ENCODE measurements at places on chromosomes 5 and 9.
A peak's percentile ranks its signal among the peaks of the same experiment; 100 is the strongest.

DNA sequence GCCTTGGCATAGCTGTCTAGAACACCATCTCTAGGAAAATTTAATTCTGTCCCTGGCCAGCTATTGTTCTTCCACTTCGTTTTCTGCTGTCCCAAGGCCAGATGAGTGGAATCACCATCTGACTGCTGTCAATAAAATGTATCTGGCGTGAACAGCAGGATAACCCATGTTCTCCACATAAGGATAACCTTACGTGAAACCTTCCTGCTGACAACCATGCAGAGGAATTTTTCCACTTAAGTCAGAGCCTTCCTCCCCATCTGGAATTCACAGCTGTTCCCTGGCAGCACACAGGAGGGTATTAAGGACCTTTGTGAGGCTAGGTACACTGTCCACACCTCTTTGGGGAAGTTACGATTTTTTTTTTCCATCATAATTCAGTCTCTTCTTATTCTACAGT lies 28.6 kb downstream of the RNF44 start:
- DNase-seq: no peak

- no peak for DNase-seq
Observed at GRCh38 chr9:111615928-111616327, 15.2 kb upstream of the DNAJC25 start.

GRCh38 chr5:957748-958485 lies 50.7 kb upstream of the NKD2 start:
- DNase-seq: no peak

DNA sequence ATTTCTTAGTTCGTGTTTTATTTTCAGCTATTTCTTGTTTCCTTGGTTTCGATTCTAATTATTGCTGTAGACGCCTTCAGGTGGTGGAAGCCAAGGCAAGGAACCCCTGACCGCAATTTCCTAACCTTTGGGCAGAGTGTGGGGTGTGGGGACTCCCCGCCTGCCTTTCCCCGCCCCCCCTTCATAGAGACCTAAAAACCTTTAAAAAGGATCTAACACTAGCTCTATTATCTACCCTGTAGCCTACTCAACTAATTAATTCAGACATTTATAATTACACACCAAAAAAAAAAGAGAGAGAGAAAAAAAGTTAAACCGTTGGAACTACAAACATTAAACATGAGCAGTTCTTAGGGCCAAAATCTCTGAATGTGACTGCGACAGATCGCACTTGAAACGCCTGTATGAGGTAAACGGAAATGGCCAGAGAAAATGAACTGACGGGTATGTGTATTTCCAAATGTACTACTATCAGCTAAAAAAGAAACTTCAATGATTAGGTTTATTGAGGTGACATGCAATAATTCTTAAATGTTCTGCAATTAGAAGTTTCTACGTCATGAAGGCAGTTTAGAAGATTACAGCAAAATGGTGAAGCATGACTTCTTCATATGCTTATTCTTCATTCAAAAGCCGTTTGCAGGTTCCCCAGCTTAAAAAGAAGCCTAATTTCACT lies 19.0 kb upstream of the FER start:
- no peak for DNase-seq

GRCh38 chr5:75519761-75520160 lies 8.1 kb downstream of the POLK start:
- DNase-seq: no peak

DNA sequence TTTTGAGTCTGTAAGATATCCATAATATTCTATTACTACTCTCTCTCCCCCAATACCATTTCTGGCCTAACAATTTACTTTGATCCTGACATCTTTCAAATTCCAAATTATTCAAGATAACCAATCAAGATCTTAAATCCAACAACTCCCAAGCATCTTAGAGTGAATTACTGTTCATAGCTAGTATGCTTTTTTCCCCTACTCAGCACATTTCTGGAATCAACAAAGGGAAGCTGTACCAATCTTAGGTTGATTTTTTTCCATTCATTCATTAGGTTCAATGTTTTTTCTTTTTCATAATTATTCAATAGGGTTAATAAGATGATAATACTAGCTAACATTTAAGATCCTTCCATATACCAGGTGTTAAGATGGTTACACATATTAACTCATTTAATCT lies 50.3 kb upstream of the MTMR12 start:
- no peak for DNase-seq

- DNase-seq: peak; percentile 28
Observed at GRCh38 chr9:80326105-80326504, 754.3 kb downstream of the TLE4 start.

- no peak for DNase-seq
Observed at GRCh38 chr5:67748165-67748690, 467.3 kb upstream of the PIK3R1 start.

GRCh38 chr5:104297076-104297475 lies 734.5 kb upstream of the NUDT12 start:
- DNase-seq: no peak

DNA sequence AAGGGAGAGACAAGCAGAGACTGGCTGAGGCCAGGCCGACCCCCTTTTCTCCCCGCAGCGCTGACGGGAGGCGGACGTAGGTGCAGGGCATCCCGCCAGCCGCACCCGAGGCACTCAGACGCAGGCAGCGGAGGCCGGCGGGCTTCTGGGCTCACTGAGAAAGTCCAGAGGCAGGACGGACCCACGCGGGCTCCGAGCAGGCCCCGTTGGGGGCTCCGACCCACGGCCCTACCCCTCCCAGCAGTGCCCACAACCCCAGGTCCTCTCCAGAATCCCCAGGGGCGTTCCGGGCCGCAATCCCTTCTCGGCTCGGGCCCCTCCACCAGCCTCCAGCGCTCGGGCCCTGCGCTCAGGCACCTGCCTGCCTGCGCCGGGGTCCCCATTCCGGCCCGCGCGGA lies 543 bp downstream of the MTMR12 start:
- peak; percentile 81 for DNase-seq

DNA sequence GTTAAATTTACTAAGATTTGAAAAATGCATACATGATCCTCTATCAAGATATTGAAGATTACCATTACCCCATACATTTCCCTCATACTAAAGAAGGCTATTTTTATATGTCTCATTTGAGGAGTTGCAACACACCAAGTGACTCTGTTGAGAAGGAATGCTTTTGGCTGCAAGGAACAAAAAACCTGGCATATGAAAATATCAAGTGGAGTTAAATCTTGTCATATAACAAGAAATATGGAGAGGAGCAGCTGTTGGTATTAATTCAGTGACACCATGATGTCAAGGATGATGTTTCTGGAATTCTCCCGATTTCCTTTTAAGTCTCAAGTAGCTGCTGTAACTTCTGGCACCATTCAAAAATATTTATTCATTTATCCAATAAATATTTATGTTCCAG lies 193.8 kb downstream of the CSNK1G3 start:
- DNase-seq: no peak

DNA sequence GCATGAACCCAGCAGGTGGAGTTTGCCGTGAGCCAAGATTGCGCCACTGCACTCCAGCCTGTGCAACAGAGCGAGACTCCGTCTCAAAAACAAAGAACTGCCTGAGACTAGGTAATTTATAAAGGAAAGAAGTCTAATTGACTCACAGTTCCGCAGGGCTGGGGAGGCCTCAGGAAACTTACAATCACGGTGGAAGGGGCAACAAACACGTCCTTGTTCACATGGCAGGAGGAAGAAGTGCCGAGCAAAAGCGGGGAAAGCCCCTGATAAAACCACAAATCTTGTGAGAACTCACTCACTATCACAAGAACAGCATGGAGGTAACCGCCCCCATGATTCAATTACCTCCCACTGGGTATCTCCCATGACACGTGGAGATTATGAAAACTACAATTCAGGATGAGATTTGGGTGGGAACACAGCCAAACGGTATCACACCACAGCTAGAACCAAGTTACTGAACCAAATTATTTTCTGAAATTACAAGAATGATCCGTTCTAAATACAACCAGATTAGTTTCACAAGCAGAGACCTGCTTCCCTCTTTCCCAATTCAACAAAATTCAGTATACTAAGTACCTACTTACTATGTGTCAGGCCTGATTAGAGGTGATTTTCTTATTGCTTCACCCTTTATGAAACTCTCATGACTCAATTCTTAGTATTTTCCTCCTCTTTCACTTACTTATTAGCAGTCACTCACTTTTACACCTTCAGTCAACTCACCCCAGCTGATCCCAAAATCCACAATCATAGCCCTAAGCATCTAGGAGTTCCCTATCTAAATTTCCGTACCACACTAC lies 8.4 kb downstream of the UBTD2 start:
- DNase-seq: no peak

- no peak for DNase-seq
Observed at GRCh38 chr5:89268460-89268859, 385.5 kb upstream of the MEF2C start.

DNA sequence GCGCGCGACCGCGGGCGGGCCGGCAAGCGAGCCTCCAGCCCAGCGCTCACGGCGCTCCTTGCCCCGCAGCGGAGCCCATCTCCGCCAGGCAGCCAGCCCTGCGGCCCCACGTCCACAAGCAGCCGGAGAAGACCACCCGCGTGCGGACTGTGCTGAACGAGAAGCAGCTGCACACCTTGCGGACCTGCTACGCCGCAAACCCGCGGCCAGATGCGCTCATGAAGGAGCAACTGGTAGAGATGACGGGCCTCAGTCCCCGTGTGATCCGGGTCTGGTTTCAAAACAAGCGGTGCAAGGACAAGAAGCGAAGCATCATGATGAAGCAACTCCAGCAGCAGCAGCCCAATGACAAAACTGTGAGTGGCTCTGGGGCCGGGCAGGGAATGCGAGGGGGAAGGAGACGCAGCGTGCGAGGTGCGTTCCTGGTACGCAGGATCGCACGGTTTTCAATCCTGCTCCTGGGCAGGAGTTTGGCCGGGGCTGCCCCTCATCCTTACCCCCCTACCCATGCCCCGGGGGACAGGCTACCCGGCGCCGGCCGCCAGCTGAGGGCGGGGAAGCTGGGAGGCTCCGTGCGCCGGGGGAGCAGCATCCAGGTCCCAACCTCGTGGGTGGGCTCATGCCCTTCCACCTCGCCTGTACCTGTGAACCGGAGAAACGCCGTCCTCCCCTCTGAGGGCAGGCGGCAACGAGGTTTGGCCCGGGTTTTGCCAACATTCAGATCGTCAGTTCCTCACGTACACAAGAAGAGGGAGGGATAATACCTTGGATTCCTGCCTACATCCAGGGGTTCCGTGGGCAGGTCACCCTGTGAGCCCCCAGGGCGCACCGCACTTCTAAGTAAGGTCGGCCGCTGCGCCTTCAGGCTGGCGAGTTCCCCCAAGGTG lies 6.6 kb downstream of the ISL1 start:
- DNase-seq: no peak

DNA sequence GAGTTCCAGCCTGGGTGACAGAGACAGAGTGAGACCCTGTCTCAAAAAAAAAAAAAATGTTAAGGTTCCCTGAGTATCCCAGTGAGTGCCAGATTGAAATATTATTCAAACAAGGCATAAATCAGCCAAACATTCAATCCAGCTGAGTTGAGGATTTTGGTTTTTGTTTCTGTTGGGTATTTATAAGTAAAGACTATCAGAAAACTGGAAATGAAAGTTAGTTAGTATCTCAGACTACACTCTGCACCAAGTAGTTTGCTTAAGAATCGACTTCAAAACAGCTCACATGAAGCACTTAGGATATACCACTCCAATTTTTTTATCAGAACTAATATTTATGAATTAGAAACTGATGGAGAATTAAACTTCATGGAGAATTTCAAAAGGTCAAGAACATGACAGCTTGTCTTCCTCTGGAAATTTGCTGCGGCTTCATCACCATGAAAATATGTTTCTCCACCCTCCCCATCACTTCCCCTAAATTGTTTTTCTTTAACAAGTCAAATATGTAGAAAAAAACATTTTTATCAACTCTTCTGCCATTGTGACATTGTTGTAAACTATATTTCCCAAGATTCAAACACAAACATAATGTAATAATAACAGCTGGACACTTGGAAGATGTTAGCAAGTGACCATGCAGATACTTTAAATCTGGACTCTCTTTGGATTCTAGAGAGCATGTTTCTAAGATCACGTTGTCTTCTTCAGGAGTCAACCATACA lies 110.0 kb upstream of the PTGER4 start:
- DNase-seq: no peak

- DNase-seq: no peak
Observed at GRCh38 chr5:43874772-43875171, 271.8 kb downstream of the NNT start.

DNA sequence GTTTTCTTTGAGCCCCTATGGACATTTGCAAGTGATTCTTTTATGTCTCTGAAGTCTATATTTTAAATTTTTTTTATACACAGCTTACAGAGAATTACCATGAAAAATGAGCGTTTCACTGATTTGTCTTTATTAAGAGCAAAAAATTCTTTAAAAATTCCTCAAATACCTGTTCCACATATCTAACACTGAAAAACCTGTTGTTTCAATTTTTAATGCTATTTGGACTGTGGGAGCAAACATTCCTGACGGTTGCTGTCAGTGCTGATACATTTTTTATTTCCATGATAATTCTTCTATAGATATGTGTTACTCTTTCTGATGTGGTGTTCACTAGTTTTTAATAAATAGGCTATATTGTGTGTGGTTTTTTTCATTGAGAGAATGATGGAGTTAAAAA lies 199.8 kb downstream of the GDNF start:
- DNase-seq: no peak

- no peak for DNase-seq
Observed at GRCh38 chr5:168752012-168752411, 172.8 kb upstream of the PANK3 start.

GRCh38 chr5:169746147-169746694 lies 109.1 kb downstream of the DOCK2 start:
- DNase-seq: no peak

GRCh38 chr9:138049779-138050471 lies 172.3 kb downstream of the CACNA1B start:
- DNase-seq: no peak

- DNase-seq: peak; percentile 51
Observed at GRCh38 chr5:59021837-59022514, 439.1 kb downstream of the RAB3C start.

DNA sequence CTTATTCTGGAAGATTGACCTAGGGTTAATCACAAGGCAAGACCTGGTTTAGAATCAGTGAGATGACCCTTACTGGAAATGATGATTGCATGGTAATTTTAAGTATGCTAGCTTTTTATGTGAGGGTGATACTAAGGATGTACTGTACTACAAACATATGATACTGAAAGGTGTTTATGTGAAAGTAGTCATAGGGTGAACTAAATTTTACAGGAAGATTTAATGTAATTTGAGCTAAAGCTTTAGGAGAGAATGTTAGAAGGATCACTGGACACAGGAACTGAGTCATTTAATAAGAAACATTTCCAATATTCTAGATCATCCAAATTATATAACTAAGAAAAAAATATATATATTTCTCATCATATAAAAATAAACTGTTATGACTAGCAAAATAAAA lies 197.2 kb downstream of the COX7C start:
- no peak for DNase-seq

All from right cardiac atrium (tissue), 5 donors.